NCI-H146 (cell line): ENCODE measurements at places on chromosomes 16 and 17.

GRCh38 chr16:74046524-74046923 is 250.1 kb upstream of the PSMD7 start:
- DNase-seq = peak; percentile 55

- no peak for DNase-seq
These were observed 2.5 kb downstream of the BHLHA9 start for GRCh38 chr17:1272701-1273100.

DNA sequence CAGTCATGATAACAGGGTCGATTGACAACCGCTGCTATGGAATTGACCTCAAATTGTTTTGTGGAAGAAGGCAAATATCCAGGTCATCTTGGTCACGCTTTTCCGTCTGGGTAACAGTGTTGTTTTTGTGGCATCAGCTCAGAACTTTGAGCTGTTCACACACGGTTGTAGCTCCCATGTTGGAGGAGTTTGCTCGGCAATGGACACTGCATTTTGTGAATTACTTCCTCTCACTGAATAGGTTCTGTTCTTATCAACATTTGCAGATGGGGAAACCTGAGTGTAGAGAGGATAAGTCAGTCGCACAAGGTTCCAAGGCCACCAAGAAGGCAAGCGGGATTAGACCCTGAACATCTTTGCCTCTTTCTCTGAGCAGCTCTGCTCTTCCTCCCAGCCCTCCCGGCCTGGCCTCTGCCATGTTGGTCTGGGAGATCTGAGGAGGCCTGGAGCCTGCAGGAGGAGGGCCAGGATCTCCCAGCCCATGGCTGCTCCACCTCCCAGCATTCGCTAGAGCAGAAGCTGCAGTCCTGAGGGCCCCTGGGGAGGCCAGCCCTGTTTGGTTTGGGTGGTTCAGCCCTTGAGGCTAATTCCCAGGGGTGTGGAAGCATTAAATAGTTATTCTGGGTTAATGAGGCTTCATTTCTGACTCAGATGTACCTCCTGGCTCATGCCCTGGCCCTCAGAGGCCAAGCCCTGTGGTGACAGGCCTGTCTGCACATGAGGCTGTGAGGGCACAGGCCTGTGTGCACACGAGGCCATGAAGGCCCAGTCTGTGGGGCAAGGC is 154.1 kb upstream of the PLCG2 start:
- DNase-seq = peak; percentile 20

GRCh38 chr16:46729326-46729995 is 18.7 kb downstream of the MYLK3 start:
- no peak for DNase-seq

DNA sequence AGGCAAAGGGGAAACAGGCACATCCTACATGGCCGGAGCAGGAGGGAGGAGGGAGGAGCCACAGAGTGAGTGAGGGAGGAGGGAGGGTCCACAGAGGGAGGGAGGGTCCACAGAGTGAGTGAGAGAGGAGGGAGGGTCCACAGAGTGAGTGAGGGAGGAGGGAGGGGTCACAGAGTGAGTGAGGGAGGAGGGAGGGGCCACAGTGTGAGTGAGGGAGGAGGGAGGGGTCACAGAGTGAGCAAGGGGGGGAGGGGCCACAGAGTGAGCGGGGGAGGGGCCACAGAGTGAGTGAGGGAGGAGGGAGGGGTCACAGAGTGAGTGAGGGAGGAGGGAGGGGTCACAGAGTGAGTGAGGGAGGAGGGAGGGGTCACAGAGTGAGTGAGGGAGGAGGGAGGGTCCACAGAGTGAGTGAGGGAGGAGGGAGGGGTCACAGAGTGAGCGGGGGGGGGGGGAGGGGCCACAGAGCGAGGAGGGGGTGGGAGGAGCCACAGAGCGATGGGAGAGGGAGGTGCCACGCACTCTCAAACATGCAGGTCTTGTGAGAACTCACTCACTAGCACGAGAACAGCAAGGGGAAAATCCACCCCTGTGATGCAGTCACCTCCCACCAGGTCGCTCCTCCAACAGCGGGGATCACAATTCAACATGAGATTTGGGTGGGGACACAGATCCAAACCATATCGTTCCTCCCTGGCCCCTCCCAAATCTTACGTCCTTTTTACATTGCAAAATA is 24.3 kb upstream of the CDH15 start:
- no peak for DNase-seq

GRCh38 chr16:30085820-30086219 is 5.9 kb downstream of the TBX6 start:
- no peak for DNase-seq

GRCh38 chr16:86142801-86143236 is 243.9 kb downstream of the IRF8 start:
- DNase-seq = no peak

DNA sequence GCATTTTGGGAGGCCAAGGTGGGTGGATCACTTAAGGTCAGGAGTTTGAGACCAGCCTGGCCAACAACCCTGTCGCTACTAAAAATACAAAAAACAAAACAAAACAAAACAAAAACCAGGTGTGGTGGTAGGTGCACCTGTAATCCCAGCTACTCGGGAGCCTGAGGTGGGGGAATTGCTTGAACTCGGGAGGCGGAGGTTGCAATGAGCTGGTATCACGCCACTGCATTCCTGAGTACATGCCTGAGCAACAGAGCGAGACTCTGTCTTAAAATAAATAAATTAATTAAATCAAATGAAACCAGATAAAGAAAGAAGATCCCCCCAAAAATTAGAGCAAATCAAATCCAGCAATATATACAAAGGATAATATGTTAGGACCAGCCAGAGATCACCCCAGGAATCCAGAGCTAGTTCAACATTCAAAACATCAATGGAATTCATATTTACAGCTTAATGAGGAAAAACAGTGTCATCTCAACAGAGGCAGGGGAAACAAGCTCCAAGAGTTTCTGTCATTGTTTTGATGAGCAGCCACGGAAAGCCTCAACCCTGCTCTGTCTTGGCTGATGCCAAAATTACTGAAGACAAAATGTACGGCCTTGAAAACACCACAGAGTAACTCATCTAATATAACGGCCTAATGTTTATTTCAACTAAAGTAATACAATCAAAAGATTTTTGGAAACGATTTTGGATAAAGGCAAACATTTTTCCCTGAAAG is 3.7 kb downstream of the PEMT start:
- no peak for DNase-seq

GRCh38 chr16:77212741-77213541 is 13.7 kb downstream of the SYCE1L start:
- DNase-seq = peak; percentile 61
